ENCODE measurements at places on chromosomes 6 and 20.
A peak's percentile ranks its signal among the peaks of the same experiment; 100 is the strongest.

DNA sequence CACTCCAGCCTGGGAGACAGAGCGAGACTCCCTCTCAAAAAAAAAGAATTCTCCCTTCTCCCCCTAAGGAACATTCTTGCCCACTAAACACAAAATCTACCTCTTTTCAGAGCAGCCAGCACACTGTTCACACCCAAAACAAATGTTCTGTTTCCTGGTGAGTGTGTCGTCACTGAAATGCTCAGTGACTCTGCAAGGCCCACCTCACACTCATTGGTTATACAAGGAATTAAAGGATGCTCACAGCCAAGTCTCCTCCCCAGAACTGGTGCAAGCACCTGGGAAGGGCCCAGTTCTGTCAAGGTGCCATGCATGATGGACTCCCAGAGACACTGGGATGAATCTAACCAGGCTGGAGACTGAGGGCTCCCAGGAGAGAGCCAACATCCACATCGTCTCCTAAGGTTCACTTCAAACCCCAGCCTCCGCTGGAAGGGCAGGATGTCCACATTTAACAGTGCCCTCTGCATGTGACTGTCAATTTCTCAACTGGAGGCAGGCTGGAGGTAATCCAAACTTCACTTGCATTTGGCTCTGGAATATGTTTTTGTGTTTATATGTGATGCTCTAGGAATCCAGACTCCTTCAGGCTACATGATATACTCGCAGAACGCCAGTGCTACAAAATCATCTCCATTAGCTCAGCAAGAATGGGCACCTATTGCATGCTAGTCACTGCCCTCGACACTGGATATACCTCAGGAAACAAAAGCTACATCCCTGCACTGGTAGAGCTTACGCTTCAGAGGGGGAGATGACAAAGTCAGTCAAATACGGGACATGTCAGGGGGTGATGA is 7.1 kb downstream of the RRBP1 start:
- DNase-seq: peak; percentile 30

DNA sequence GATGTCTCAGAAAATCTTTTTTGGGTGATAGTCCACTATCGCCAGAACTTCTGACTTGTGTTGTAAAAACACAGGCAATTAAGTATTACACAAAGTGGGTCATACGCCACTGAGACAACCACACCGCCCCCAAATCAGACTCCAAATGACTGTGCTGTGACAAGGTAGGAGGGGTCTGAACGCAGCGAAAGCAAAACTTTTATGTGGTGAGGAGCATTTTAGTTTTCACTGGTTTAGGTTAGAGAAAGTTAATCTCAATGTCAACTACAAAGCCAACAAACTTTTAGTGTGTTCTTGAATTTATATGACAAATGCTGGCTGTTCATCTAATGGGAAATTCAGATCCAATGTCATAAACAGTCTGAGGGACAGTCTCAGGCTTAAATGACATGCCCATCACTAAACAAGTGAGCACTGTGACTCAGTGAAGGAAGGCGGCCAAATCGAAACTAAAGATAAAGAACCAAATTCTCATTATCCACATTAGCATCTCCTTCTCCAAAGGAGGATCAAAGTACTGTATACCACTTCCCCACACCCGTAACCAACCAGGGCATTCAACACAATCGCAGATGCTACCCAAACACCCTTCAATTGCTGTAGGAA is 186.7 kb downstream of the GJA10 start:
- DNase-seq: no peak

- DNase-seq: no peak
Measured at GRCh38 chr6:167839755-167840154, 13.0 kb downstream of the AFDN start.

DNA sequence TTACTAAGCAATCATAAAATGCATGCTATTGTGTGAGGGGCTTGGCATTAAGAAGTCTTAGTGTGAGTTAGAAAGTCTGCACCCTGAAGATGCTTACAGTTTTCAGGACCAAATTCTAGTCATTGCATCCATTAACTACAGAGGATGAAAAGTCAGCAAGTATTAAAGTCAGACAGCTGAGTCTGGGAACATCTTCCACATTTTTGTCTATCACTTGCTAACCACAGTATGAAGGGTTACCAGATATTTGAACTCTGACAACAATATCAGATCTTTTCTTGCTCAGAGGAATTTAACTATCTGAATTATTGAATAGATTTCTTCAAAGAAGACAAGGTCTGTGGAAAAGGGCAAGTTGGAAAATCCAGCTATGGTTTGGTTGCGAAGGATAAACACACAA is 264.4 kb downstream of the BTBD9 start:
- no peak for DNase-seq

- DNase-seq: no peak
Measured at GRCh38 chr6:79868098-79868722, 79.1 kb downstream of the ELOVL4 start.

DNA sequence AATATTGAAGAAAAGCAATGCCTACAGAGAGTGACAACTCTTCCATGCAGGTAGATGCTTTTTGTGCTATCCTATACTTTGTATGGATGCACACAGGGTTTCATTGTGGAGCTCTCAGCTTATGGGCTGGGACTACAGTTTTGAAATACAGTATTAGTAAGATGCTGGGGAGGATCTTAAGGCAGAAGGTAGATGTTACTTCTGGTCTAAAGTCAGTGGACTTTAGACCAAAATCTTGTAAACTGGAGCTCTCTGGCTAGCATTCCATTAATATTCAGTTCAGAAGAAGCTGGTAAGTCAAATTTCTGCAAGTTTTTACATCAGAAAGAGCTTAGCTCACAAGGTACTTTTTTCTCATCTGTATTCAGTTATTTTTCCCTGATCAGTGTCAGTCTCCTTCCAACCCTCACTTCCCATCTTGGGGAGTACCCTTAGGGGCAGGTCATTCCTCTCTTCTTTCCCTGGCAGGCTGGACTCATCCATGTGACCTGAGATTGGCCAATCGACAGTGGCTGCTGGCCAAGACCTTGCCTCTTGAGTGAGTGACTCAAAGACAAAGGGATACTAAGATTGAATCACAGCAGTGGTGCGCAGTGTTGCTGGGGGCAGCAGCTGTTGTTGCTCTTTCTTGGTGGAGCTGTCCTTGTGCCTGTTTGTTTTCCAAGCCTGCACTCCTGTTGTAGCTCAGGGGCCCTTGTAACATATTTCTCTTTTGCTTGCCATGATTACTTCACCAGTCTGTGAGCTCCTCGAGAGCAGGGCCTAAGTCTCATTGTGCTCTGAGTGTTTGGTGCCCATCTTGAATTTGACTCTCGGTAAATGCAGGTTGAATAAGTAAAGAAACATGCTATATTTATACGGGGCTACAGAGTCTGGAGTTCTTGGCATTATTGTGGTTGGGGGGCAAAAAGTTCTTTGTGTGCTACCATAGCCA is 2.8 kb upstream of the PHF20 start:
- peak; percentile 85 for DNase-seq

- DNase-seq: no peak
Measured at GRCh38 chr6:166877349-166877748, 79.0 kb downstream of the RNASET2 start.

DNA sequence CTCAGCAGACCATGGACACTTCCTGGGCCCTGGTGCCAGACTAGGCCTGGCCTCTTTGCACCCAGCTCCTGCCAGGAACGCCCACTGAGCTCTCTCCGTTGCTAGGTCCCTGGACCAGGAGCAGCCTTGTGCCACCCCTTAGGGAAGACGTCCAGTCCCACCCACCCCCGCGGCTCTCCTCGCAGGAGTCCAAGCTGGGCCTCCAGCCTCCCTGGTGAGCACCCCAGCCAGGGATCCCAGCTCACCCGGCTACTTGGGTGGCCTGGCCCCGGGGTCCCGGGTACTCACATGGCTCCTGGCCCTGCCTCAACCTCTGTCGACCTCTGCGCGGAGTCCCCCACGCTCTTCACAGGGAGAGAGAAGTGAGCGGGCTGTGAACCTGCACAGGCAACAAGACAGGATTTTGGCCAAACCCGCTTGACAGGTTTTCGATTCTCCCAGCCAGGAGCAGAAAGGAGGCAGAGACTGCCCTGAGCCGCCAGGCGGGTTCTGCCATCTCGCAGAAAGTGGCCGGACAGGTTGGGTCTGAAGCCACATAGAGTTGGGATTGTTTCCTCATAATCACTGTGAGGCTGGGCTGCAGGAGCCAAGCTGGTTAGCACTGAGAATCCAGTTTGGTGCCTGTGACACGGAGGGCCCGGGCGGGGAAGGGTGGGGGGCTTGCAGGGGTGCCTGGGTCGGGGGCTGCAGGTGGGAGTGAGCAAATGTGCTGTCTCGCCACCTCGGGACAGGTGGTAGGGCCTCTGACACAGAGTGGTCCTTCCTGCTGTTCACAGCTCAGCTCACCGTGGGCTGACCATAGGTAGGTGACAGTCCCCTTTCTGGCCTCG is at the start of gene RBBP8NL:
Gene RBBP8NL, minus strand, starts transcription at position 368 of the 830 bp plus-strand sequence. CDS start 7,892 bp downstream, outside the sequence.
- no peak for DNase-seq

DNA sequence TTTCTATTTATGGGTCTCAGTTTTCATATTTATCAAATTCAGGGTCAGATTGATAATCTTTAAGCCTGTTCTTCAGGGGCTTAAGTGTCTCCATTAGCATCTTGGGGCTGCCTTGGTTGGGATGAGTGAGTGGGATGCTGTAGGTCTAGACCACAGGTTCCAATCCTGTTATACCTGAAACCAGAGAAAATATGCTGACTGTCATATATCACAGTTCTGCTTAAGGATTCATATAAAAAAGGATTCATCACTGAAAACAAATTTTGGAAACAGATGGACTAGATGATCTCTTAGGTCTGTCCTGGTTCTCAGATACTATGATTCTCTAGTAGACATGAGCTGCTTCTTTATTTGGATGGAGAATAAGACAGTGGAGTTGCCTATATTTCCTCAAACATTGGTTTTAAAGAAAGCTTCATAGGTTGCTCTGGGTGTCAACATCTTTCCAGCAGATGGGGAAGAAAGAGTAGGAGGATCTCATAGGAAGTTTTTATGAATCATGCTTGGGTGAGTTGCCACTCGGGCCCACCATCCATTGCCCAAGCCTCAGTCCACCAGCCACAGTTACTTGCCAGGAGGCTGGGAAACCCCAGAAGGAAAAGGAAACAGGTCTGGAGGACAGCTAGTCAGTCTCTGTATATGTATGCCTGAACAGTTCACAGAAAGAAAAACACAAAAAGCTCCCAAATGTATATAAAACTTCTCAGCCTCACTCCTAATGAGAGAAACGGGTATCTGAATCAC is 42.9 kb upstream of the MAP7 start:
- DNase-seq: no peak

- DNase-seq: no peak
Measured at GRCh38 chr6:136069119-136069518, 181.0 kb downstream of the MTFR2 start.

- no peak for DNase-seq
Measured at GRCh38 chr20:49460916-49461315, 21.6 kb downstream of the KCNB1 start.

DNA sequence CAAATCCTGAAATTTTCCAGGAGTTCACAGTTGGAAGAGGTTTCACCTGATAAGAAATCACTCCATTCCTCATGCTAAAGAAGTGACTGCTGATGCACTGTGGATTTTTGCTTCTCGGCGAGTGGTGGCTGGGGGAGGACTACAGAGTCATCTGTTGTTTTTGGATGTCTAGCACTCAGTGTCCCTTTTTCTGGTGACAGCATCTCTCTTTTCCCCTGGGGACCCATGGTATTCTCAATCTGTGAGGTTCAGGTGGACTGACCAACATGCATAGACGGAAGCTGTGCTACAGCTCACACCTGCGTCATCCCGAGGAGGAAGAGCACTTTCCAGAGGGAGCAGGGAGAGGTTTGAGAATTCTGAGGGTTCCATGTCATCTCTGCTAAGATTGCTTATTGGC is 42.7 kb upstream of the ZNF831 start:
- DNase-seq: peak; percentile 44

GRCh38 chr6:71533939-71534379 is 245.3 kb downstream of the OGFRL1 start:
- no peak for DNase-seq

- no peak for DNase-seq
Measured at GRCh38 chr6:37850728-37851285, 31.3 kb downstream of the ZFAND3 start.

- no peak for DNase-seq
Measured at GRCh38 chr6:99606656-99607415, at the start of gene PRDM13. Gene PRDM13 (plus strand): TSS chr6:99606833. CDS start chr6:99607035, 202 bp downstream.
